WTC11 (cell line): ENCODE measurements at places on chromosomes 5 and 9.

- DNase-seq = no peak
Measured at GRCh38 chr9:71364186-71364955, 242.9 kb upstream of the TRPM3 start.

- no peak for DNase-seq
Measured at GRCh38 chr9:6096821-6097220, 81.4 kb upstream of the RANBP6 start.

- no peak for DNase-seq
Measured at GRCh38 chr9:98656511-98656910, 52.2 kb downstream of the GABBR2 start.

- no peak for DNase-seq
Measured at GRCh38 chr9:133362359-133363044, 6.2 kb downstream of the SURF2 start.

DNA sequence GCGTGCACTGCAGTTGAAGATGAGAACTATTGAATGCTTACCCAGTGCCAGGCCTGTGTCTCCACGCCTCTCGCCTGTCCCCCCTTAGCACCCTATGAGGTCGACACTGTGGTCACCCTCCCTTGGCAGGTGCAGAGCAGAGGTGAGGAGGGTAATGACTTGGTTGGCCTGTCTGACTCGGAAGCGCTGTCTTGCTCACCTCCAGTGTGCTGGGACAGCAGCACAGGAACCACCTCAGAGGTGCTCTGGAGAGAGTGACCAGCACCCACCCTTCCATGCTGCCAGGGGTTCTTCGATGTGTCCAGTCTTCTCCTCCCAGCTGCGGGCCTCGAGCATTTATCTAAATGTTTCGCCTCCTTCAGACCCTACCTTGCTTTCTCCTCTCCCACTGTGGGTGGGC, 178.3 kb upstream of the IRX2 start:
- no peak for DNase-seq

GRCh38 chr5:73780302-73781080, 154.5 kb downstream of the ARHGEF28 start:
- DNase-seq = no peak
